ENCODE measurements at places on chromosomes 3 and 15. TPM values are rescaled to one million over a fixed set of nuclear protein-coding genes. Genes with fewer than 3 reads are reported as not detected.
A peak's percentile ranks its signal among the peaks of the same experiment; 100 is the strongest.

ATP13A5 gene
- not detected for total RNA-seq

INKA1 gene
- 0.81 TPM for total RNA-seq

SLC6A20 gene
- 0.10 TPM for total RNA-seq

DNA sequence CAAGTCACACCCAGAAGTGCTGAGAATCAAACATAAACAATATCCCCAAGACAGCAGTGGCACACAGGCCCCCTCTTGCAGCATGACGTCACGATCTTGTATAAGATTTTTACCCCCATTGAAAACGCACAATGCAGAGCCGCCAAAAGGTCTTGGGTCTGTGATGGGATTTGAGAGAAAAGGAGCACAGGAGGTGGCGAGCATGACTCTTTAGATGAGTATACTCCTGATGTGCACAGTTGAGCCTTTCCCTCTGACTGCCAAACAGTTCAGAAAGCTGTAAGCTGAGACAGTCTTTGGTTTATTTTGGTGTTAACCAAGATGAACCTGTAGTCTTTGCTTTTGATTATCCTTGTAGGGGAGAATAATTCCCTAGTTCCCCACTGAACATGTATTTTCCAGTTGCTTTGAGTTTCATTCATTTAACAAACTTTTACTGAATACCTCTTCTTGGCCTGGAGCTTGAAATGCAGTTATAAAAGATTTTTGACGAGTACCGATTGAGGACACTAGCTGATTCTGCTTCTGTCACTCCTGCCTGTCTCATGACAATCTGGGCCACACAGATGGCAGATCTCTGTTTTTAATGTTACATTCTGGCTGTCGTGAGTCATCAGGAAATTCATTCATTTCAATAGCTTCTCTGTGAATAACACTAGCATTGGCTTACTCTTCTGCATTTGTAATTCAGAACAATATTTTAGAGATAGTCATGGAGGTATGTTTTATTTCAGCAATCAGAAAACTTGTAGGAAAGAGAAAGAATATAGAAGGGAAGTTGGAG lies 28.9 kb downstream of the CFAP91 start:
- peak; percentile 6 for DNase-seq

GRCh38 chr15:81182756-81183438 lies 13.8 kb upstream of the IL16 start:
- DNase-seq, result no peak

- no peak for DNase-seq
Observed at GRCh38 chr3:140731440-140732119, 53.7 kb downstream of the TRIM42 start.

DNA sequence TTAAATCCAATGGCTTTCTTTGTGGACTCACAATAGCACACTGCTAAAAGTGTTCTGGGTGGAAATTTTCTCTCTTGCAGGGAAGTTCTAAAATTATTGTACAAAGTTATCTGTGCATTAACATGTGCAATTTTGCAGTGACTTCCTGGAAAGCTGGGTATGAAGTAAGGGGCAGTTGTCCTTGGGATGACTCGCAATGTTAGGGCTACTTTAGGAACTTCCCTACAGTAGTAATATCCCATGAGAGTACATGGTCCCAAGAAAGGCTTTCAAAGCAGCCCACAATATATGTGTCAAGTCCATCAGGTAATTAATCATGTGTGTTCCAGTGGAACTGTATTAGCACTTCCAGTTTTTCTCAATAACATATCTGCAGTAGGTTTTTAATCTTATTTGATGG lies 201.0 kb upstream of the UBE2E2 start:
- DNase-seq, result no peak

DNA sequence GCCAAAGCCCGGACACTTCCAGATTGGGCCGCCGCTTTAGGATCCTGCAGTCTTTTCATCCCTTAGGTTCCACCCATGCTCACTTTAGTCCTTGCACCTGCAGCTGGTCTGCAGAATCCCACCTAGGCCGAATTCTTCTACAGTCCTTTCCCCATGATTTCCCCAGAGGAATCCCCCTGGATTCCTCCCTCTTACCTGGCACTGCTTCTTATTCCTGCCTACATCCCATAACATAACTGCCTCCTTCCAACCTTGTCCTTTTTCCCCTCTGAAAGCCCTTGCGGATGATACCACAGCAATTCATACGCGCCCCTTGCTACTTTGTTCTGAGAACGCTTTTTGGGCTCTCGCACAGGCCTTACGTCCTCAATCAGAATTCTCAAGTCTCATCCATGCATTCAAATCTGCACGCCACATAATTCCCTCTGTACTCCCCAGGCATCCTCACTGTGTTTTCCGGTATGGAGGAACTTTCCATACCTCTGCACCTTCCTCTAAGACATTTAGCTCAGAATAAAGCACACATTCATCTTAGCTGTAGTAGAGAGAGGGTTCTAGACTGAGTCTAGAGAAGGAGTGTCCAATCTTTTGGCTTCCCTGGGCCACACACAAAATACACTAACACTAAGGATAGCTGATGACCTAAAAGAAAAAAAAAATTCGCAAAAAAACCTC lies 619 bp downstream of the EIF2AK4 start:
- no peak for DNase-seq

- DNase-seq, result peak; percentile 89
Observed at GRCh38 chr15:50137330-50137761, 18.3 kb upstream of the ATP8B4 start.

GRCh38 chr15:39999538-40000200 lies 39.3 kb downstream of the SRP14 start:
- no peak for DNase-seq

DNA sequence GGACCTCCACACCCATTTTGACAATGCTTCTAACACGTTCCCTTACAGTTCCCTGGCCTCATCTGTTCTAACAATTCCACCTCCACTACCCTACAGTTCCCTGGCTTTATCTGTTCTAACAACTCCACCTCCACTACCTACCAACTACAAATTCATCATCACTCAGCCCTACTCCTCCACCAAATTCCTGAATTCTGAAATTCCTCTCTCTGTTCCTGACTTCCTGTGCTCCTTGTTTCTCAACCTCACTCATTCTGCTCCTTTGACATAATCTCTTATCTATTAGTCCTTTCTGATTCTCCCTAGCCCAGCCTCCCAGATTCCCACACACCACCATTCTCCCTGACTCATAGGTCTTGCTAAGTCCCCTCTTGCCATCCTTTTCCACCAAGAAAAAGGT lies 22.5 kb downstream of the UPK1B start:
- DNase-seq, result no peak

All from Caki2 (cell line).